Sigmoid colon (tissue), 7 donors: ENCODE measurements at places on chromosomes 4 and X. TPM values are rescaled to one million over a fixed set of nuclear protein-coding genes. Genes with fewer than 3 reads are reported as not detected.

GLRA3 gene
- not detected for polyA plus RNA-seq

SMIM14 gene
- 174 TPM for polyA plus RNA-seq

TIMM8A gene
- 11.8 TPM for polyA plus RNA-seq

ARHGAP6 gene
- 2.2 TPM for polyA plus RNA-seq

PLS3 gene
- polyA plus RNA-seq = 13.2 TPM

DDX53 gene
- not detected for polyA plus RNA-seq

SLC9B1 gene
- polyA plus RNA-seq = not detected

UGT2B15 gene
- polyA plus RNA-seq = not detected

ARSJ gene
- polyA plus RNA-seq = 1.1 TPM

HPSE gene
- polyA plus RNA-seq = 6.0 TPM

PAGE5 gene
- not detected for polyA plus RNA-seq

ANAPC10 gene
- 18.0 TPM for polyA plus RNA-seq

WDFY3 gene
- polyA plus RNA-seq = 5.3 TPM

NPFFR2 gene
- polyA plus RNA-seq = not detected

CNGA1 gene
- 2.4 TPM for polyA plus RNA-seq

GYPA gene
- not detected for polyA plus RNA-seq

COL4A5 gene
- 0.60 TPM for polyA plus RNA-seq

GAGE12H gene
- not detected for polyA plus RNA-seq

ADGRA3 gene
- polyA plus RNA-seq = 4.4 TPM

BCOR gene
- polyA plus RNA-seq = 3.6 TPM

CYBB gene
- 23.0 TPM for polyA plus RNA-seq

STK32B gene
- 0.23 TPM for polyA plus RNA-seq

CDK16 gene
- 46.5 TPM for polyA plus RNA-seq

HPGD gene
- 71.9 TPM for polyA plus RNA-seq

TMEM192 gene
- 6.0 TPM for polyA plus RNA-seq

MAGEB17 gene
- 0.60 TPM for polyA plus RNA-seq

RBMXL3 gene
- polyA plus RNA-seq = not detected

ARR3 gene
- polyA plus RNA-seq = not detected

UGT2B11 gene
- not detected for polyA plus RNA-seq

NSDHL gene
- polyA plus RNA-seq = 14.4 TPM

SSX1 gene
- polyA plus RNA-seq = not detected

CFAP299 gene
- not detected for polyA plus RNA-seq

TIMM17B gene
- 53.4 TPM for polyA plus RNA-seq
